ENCODE measurements at places on chromosomes 3 and 15.
A peak's percentile ranks its signal among the peaks of the same experiment; 100 is the strongest.

DNA sequence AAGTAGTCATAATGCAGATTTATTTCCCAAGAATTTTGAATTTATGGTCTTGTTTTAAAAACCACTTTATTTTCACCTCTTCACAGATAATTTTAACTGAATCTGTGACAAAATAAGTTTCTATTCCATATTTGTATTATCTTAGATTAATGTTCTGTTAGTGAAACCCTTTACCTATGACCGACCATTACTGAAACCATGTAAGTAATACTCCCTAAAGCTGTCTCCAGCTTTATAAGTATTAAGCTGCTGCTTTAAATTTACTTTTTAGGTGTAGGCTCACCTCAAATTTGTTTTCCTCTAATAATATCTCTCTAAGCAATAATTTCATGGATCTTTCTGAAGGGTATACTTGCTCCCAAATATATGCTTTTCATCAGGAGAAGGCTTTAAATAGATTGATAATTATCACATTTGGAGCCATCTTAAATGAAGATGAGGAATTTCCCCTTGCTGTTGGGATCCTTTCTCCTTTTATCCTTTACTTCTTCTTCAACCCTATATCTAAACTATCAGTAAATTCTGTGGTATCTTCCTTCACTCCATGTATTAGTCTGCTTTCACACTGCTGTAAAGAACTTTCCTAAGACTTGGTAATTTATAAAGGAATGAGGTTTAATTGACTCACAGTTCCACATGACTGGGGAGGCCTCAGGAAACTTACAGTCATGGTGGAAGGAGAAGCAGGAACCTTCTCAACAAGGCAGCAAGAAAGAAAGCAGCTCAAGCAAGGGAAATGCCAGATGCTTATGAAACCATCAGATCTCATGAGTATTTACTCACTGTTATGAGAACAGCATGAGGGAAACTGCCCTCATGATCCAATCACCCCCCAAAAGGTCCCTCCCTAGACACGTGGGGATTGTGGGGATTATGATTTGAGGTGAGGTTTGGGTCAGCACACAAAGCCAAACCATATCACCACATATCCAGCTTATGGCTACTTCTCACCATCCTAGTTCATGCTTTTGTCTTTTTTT, 92.3 kb upstream of the P2RY1 start:
- no peak for DNase-seq

- peak; percentile 23 for DNase-seq
Observed at GRCh38 chr15:78070049-78070700, 7.3 kb downstream of the TBC1D2B start.

DNA sequence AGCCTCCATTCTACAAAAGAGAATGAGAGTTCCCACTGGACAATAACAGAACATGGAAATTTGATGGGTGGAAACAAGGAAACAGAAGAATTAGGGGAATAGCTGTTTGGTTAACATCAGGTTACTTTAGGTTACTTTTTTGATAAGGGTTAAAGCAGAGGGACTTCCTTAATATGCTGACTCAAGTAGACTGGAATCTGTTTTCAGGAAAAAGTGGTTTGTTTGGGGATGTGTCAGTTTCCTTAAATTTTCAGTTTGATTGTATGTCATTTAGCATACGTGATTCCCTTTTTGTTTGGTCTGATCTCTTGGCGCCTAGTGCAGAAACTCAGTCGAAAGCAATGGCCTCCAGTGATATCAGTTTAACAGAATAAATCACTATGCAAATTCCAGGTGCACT, 411.8 kb upstream of the GRM7 start:
- DNase-seq: no peak

GRCh38 chr15:73052653-73053397, 562 bp downstream of the NEO1 start:
- peak; percentile 7 for DNase-seq

- DNase-seq: no peak
Observed at GRCh38 chr3:71201939-71202338, 381.6 kb downstream of the FOXP1 start.

DNA sequence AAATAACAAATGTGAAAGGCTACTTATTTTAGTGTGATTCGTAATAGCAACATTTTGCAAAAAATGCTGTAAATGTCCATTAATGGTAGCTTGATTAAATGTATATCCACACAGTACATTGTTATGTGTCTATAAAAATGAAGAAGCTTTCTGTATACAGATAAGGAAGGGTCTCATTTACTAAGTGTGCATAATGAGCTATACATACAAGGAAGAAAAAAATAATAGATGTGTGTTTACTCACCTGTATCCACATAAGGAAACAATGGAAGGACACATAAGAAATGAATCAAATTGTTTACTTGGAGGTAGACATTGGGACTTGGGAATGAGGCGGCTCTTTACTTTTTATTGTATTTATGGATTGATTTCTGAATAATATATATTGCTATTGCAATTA, 34.9 kb downstream of the MED12L start:
- no peak for DNase-seq

DNA sequence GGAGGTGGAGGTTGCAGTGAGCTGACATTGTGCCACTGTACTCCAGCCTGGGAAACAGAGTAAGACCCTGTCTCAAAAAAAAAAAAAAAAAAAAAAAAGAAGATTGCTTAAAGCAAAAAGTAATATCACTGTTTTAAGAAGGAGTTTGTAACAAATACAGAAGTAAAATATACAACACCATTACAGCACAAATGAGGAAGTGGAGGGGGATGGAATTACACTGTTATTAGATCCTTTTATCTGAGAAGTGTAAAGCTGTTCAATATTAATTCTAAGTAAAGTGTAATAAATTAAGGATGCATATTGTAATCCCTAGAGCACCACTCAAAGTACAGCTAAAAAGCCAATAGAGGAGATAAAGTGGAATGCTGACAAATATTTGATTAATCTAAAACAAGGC, 47.0 kb upstream of the SNRPA1 start:
- DNase-seq: no peak

GRCh38 chr3:12393894-12394293, 90.4 kb upstream of the TSEN2 start:
- no peak for DNase-seq

DNA sequence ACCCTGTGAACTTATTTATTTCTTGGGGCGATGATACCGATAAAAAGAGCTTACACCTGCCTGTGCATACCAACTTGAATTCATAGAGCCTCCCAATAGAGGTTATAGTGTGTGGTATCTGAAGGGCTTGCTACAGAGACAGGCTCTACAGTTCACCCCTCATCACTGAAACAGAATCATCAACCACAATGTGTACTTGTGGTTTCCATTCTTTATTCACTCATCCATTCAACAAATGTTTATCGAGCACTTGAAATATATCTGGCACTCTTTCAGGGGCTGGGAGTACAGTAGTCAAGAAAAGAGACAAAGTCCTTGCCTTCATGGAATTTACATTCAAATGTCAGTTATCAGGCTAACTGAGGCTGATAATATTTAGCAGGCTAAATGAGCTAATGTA, 134.4 kb upstream of the SKOR1 start:
- no peak for DNase-seq

GRCh38 chr15:29107971-29108645, 161.5 kb downstream of the NSMCE3 start:
- no peak for DNase-seq

- DNase-seq: no peak
Observed at GRCh38 chr3:157310329-157311052, 126.2 kb upstream of the PTX3 start.

- DNase-seq: no peak
Observed at GRCh38 chr3:172225215-172225707, 185.9 kb downstream of the FNDC3B start.

- DNase-seq: no peak
Observed at GRCh38 chr15:78054966-78055365, 22.5 kb downstream of the TBC1D2B start.

DNA sequence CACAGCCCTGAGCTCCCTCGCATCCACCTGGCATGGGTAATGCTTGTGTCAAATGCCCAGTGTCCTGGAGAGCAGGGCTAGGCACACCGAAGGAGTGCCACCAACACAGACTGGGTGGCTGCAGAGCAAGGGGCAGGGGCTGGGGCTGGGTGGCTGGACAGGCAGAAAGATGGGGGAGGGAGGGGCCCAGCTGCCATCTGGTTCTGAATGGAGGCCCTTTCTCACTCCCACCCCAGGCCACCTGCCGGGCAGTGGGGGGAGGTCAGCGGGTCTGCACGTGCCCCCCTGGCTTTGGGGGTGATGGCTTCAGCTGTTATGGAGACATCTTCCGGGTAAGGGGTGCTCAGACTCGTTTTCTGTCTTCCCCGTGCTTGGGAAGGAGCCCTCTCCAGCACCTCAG, 17.0 kb downstream of the STAB1 start:
- DNase-seq: no peak

DNA sequence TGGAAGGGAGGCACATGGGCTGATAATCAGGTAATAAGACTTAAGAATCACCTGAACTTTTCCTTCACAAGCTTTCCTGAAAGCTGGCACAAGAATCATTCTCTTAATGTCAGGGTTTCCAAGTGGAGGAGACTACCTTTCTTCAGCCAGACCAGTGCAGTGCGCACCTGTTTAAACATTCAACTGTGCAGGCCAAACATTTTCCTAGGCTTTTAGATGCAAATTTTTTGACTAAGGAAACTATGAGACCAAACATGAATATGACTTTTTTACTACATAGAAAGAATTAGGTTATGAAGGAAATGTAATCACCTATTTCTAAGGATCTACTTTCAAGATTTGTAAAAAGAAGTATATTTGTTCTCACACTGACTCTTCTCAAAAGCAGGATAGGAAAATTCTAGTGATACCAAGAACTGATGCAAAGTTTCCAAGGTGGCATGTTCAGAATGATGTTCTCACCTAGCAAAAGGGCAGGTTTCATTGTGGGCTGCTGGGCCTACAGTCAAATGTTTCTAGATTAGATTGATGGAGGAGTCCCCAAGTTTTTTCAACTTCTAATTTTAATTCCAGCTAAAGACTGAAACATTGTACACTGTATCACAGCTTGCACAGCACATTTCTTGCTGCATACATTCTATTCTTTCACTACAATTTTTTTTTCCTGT, 339.1 kb downstream of the TIGIT start:
- DNase-seq: no peak

DNA sequence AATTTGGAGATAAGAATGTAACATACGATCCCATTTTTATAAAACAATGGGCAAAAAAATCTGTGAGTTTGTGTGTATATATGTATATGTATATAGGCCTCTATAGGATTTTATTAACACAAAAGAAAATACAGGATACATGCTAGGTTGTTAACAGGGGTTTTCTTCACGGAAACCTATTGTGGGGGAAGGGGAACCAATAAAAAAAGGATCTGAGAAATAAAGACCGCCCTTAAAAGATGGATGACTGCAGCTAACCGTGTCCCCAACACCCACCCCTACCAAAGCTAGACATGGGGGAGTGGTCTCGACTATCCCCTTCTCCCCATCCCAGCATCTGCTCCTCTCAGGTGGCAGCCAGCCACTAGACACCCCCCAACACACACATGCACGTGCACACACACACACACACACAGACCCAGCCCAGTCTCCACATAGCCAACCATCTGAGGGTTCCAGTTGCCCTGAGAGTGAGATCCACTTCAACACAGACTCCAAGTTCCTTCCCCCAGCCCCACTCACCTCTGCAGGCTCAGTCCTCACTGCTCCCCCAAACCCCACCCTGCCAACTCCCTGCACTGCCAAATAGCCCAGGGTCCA, 132.9 kb downstream of the TPRA1 start:
- no peak for DNase-seq

GRCh38 chr15:59997070-59997701, 6.9 kb upstream of the FOXB1 start:
- DNase-seq: peak; percentile 31

GRCh38 chr3:165874663-165875489, 37.7 kb upstream of the BCHE start:
- DNase-seq: no peak

DNA sequence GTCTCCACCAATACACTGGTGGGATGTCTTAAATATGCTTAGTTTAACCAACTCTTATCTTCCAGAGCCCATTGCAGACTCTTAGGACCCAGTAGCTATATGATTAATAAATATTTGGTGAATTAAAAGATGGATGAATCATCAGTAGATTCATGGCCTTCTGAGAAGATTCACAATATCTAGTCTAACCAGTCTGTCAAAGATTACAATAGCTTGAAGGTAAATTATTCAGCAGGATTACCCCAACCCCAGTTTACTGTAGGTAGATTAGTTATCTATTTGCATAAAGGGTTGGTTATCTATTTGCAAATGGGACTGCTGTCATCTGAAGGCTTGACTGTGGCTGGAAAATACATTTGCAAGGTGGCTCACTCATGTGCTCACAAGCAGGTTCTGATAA, 239.4 kb upstream of the THRB start:
- no peak for DNase-seq

DNA sequence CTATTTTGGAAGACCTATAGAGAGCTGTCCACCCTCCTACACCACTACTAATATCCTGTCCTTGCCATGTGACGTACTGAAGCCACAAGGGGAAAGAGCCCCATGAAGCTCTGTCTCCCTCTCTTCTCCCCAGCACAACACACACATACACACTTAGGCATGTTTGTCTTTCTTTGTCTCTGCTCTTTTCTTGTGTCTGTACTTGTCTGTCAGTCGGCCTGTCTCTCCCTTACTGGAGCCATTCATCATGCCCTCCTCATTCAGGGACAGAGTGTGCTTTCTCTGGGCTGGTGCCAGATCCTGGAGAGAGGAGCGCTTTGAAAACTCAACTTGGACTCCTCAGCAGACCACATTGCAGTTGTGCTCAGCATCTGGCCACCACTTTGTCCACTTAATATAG, 47.6 kb downstream of the PSMD6 start:
- DNase-seq: no peak

DNA sequence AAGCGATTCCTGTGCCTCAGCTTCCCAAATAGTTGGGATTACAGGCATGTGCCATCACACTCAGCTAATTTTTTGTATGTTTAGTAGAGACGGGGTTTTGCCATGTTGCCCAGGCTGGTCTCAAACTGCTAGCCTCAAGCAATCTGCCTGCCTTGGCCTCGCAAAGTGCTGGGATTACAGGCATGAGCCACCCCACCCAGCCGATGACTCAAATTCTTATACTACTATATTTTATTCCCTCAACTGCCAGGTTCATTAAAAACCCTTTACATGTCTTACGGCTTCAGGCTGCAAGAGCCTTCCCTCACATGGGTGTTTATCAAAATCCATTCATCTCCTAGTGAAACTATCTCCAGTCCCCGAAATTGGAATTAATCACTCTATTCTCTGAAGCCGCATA, 63.4 kb downstream of the CBLB start:
- DNase-seq: no peak

- DNase-seq: no peak
Observed at GRCh38 chr3:97291901-97292300, 472.7 kb upstream of the ARL6 start.

DNA sequence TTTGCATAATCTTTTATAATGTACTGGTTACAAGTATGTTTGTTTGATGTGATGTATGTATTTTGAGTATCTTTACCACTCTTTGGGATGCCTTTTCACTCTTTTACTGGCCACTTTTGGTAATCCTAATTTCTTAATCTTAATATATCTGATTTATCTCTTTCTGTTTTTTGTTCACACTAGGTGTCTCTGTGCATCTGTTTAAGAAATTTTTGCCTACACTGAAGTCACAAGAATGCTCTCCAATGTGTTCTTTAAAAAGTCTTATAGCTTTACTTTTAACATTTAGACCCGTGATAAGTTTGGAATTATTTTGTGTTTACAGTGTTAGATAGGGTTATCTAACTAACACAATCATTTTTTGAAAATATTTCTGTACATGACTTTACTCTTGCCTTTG, 659.1 kb downstream of the SI start:
- DNase-seq: no peak
